ENCODE measurements at places on chromosomes 4 and X.
A peak's percentile ranks its signal among the peaks of the same experiment; 100 is the strongest.

DNA sequence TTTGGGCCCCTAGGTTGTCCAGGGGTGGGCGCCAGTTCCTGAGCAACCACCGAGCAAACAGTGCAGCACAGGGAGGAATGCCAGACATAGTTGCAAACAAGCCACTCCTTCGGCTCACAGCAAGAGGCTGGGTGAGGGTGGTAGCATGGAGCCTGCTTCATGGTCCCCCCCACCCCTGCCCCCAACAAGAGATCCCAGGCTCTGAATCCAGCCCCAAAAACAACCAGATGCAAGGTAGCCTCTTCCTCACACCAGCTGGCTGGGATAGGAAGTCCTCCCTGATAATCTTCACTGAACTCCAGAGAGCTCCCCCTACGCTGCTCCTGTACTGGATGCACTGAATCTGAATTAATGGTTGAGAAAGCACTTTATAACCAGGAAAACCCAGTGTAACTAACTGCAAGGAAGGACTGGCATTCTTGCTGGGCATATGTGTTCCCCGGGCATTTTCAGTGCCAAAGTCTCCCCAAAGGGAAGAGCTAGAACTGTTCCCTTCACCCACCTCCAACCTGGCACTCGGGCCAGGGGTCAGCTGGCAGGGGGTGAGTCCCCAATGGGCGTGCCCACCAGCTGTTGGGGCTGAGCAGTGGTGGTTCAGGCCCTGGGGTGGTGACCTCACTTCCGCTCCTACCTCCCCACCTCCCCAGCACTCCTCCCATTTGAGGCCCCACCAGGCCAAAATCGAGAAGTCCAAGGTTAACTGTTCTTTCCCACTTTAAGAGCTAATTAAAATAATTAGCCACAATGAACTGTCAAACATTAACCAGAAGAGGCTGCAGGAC is 1.5 kb downstream of the ELF4 start:
- peak overlapping the region; percentile 55 for H3K4me3 ChIP-seq
- no peak overlapping the region for H3K27ac ChIP-seq
- H3K27me3 ChIP-seq, result no peaks in the 10 kb centered on the region
- H3K36me3 ChIP-seq, result no peaks in the 10 kb centered on the region
- H3K4me1 ChIP-seq, result peaks cover 23% of the 10 kb centered on the region

GRCh38 chr4:173450281-173450680 is 51.4 kb upstream of the SCRG1 start:
- H3K36me3 ChIP-seq, result no peaks in the 10 kb centered on the region
- H3K27me3 ChIP-seq, result no peaks in the 10 kb centered on the region
- no peaks in the 10 kb centered on the region for H3K4me1 ChIP-seq
- no peak overlapping the region for H3K4me3 ChIP-seq
- DNase-seq, result no peak

GRCh38 chrX:149504226-149504914 is 736 bp downstream of the IDS start:
- no peaks in the 10 kb centered on the region for H3K36me3 ChIP-seq
- DNase-seq, result no peak
- no peak overlapping the region for H3K27ac ChIP-seq
- no peaks in the 10 kb centered on the region for H3K27me3 ChIP-seq
- peaks cover 16% of the 10 kb centered on the region for H3K4me1 ChIP-seq

GRCh38 chrX:96449191-96449590 is 235.5 kb upstream of the DIAPH2 start:
- H3K4me3 ChIP-seq, result no peak overlapping the region
- no peak for DNase-seq
- no peak overlapping the region for H3K27ac ChIP-seq
- H3K36me3 ChIP-seq, result no peaks in the 10 kb centered on the region
- no peaks in the 10 kb centered on the region for H3K27me3 ChIP-seq

GRCh38 chr4:74682567-74683359 is 111.6 kb downstream of the BTC start:
- H3K4me1 ChIP-seq, result peaks cover 9% of the 10 kb centered on the region
- no peaks in the 10 kb centered on the region for H3K36me3 ChIP-seq
- peak; percentile 47 for DNase-seq
- H3K27me3 ChIP-seq, result no peaks in the 10 kb centered on the region

DNA sequence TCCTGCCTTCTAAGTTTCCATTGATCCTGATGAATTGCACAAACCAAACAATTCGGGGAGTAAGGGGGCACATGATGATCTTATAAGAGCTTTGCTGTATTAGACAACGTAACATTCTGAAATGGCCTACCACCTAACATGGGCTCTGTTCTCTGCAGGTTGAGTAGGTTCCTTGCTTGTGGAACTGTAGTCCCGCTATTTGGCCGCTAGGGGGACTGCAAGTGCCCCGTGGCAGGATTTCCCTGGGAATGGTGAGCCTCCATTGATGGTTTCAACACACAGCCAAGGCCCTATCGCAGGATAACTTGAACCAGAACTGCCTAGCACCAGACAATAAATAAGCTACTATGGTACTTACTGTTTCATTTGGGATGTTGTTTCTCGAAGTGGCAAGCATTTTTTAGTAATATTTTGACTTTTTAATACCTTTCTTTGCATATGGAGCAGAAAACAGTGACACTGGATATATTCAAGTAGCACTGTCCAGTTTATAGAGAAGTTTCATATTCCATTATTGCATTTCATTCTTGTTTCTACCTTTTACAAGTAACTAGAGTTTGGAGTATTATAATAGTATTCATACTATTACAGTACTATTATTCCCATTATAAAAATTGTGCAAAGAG is 11.9 kb downstream of the AR start:
- H3K4me1 ChIP-seq, result no peaks in the 10 kb centered on the region
- DNase-seq, result peak; percentile 8
- H3K36me3 ChIP-seq, result no peaks in the 10 kb centered on the region
- no peak overlapping the region for H3K27ac ChIP-seq
- no peaks in the 10 kb centered on the region for H3K27me3 ChIP-seq
- no peak overlapping the region for H3K4me3 ChIP-seq

GRCh38 chr4:75637176-75637575 is 6.8 kb upstream of the CDKL2 start:
- no peak overlapping the region for H3K4me3 ChIP-seq
- no peak overlapping the region for H3K27ac ChIP-seq
- H3K27me3 ChIP-seq, result no peaks in the 10 kb centered on the region
- peaks cover 6% of the 10 kb centered on the region for H3K4me1 ChIP-seq
- H3K36me3 ChIP-seq, result no peaks in the 10 kb centered on the region
- DNase-seq, result no peak

- no peak overlapping the region for H3K4me3 ChIP-seq
- DNase-seq, result no peak
- no peaks in the 10 kb centered on the region for H3K27me3 ChIP-seq
- 0 out of 2 replicates have a peak, but pooled peaks cover 7% of the 10 kb centered on the region for H3K4me1 ChIP-seq
These were observed 61.8 kb upstream of the KLHL13 start for GRCh38 chrX:118178450-118178849.

- no peak overlapping the region for H3K4me3 ChIP-seq
- no peaks in the 10 kb centered on the region for H3K4me1 ChIP-seq
- DNase-seq, result no peak
- no peaks in the 10 kb centered on the region for H3K36me3 ChIP-seq
These were observed 118.7 kb upstream of the PRPS2 start for GRCh38 chrX:12672367-12673106.

DNA sequence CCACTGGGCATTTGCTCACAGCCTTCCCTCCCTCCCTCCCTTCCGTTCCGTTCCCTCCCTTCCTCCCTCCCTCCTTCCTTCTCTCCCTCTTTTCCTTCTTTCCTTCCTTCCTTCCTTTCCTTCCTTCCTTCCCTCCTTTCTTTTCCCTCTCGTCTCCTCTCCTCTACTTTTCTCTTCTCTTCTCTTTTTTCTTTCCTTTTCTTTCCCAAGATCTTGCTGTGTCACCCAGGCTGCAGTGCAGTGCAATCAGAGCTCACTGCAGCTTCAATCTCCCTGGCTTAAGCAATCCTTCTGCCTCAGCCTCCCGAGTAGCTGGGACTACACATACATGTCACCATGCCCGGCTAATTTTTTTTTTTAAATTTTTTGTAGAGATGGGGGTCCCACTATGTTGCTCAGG is 26.7 kb upstream of the ING2 start:
- H3K27ac ChIP-seq, result no peak overlapping the region
- H3K4me3 ChIP-seq, result no peak overlapping the region
- no peaks in the 10 kb centered on the region for H3K36me3 ChIP-seq

GRCh38 chr4:145881576-145881975 is 57.0 kb downstream of the ZNF827 start:
- no peak for DNase-seq
- peaks cover 8% of the 10 kb centered on the region for H3K36me3 ChIP-seq
- no peaks in the 10 kb centered on the region for H3K4me1 ChIP-seq
- no peaks in the 10 kb centered on the region for H3K27me3 ChIP-seq

DNA sequence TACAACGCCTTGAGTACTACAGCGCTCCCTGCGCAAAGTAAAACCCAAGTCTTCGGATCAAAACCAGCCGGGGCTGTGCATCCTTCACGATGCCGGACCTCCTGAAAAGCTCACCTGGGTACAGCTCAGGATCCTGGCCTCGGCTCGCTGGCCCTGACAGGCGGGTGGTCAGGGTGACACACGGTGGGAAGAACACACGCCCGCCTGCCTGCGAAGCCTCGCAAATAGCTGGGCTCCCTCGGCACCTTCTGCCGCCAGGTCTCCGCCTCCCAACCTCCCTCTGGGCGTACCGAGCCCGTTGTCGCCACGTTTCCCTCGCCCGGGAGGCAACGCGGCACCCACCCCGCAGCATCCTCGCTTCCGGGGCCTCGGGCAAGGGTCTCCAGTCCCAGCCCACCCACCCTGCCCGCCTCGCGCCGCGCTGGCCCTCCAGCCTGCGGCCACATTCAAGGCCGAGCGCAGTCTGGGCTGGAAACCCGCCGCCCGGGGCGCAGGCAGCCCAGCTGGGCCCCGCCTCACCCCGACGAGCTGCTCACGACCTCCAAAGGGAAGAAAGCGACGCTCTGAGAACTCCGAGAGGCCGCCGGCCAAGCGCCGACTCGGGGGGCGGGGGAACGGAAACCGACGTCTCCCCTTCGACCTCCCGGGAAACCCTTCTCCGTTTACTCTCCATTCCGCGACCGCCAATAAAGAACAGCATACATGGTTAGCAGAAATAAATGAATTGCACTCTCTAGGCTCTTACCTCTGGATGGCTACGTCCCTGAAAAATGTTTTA is 511 bp downstream of the PPM1K start:
- DNase-seq, result peak; percentile 28
- peaks cover 32% of the 10 kb centered on the region for H3K4me1 ChIP-seq
- peak overlapping the region; percentile 74 for H3K4me3 ChIP-seq
- no peaks in the 10 kb centered on the region for H3K27me3 ChIP-seq
- H3K36me3 ChIP-seq, result no peaks in the 10 kb centered on the region
- peak overlapping the region; percentile 82 for H3K27ac ChIP-seq

- no peak overlapping the region for H3K27ac ChIP-seq
- DNase-seq, result no peak
- H3K4me1 ChIP-seq, result peaks cover 91% of the 10 kb centered on the region
- no peaks in the 10 kb centered on the region for H3K27me3 ChIP-seq
- no peak overlapping the region for H3K4me3 ChIP-seq
- H3K36me3 ChIP-seq, result no peaks in the 10 kb centered on the region
These were observed 11.0 kb downstream of the BCOR start for GRCh38 chrX:40086569-40087335.

DNA sequence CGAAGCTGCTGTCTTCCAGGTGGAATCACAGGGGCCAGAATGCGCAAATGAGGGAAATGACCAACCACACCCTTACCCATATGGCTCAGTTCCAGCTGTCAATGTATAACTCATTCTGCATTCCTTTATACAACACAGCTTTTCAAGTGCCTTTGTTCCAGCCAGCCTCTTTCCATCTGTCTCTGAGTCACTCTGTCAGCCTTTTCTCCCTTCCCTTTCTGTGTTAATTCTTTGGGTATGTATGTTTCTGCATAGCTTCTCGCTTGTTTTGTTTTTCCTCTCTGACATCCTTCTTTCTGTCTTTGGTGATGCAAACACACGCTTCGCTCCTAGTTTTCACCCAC is 54.5 kb downstream of the RS1 start:
- H3K27ac ChIP-seq, result no peak overlapping the region
- peaks cover 35% of the 10 kb centered on the region for H3K4me1 ChIP-seq
- no peak overlapping the region for H3K4me3 ChIP-seq
- no peaks in the 10 kb centered on the region for H3K27me3 ChIP-seq

DNA sequence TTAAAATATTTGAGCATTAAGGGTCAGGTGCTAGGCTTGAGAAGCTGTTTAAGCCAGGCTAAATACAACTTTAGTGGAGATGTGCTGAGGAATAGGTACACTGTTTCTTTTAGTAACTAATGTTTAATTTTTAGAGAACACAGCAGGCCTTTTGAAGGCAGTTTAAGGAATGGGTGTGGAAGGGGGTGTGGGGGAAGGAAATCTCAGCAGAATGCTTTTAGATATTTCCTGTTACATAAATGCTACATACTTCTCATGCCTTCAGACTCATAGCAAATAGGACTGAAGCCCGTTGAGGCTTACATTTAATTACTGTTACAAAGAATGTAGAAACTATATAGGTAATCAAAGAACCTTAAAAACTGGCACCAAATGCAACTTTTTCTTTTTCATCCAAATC is 66.3 kb downstream of the WWC2 start:
- H3K36me3 ChIP-seq, result no peaks in the 10 kb centered on the region
- H3K27me3 ChIP-seq, result no peaks in the 10 kb centered on the region
- H3K4me3 ChIP-seq, result no peak overlapping the region
- DNase-seq, result no peak
- H3K27ac ChIP-seq, result no peak overlapping the region
- H3K4me1 ChIP-seq, result peaks cover 40% of the 10 kb centered on the region

- H3K36me3 ChIP-seq, result no peaks in the 10 kb centered on the region
- H3K4me1 ChIP-seq, result no peaks in the 10 kb centered on the region
- H3K27me3 ChIP-seq, result no peaks in the 10 kb centered on the region
- DNase-seq, result no peak
- H3K27ac ChIP-seq, result no peak overlapping the region
These were observed 128.9 kb downstream of the REELD1 start for GRCh38 chr4:146343199-146343598.
